ENCODE measurements at places on chromosomes 5 and 9.

GRCh38 chr9:89352451-89352850 is 34.2 kb downstream of the SECISBP2 start:
- no peak for DNase-seq

DNA sequence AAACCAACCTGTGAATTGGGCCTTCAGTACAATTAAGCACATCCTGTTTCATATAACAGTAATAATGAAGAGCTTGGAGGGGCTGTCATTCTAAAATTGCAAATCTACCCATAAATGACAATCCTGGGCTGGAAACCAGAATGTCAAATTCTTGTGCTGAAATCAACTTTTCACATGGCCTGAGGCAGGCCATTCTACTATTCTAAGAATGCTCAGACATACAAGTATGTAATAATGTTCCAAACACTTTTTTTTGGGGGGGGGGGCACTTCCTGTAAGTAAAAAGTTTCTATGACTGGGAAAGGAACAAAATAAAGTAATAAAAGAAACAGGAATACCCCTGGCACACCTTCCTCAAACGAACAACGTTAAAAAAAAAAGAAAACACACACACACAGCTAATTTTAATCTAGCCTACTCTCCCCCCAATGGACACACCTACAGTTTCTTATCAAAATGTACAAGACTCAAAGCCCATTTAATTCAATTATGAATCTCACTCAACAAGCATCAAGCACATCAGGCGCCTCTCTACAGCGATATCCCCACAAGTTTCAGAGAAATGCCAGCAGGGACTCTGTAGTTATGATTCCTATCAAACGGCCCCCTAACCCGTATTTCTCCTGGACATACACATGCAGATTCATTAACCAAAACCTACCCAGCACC is 1.4 kb downstream of the ETF1 start:
- no peak for DNase-seq

- no peak for DNase-seq
Measured at GRCh38 chr9:134606951-134607731, 34.5 kb upstream of the COL5A1 start.

DNA sequence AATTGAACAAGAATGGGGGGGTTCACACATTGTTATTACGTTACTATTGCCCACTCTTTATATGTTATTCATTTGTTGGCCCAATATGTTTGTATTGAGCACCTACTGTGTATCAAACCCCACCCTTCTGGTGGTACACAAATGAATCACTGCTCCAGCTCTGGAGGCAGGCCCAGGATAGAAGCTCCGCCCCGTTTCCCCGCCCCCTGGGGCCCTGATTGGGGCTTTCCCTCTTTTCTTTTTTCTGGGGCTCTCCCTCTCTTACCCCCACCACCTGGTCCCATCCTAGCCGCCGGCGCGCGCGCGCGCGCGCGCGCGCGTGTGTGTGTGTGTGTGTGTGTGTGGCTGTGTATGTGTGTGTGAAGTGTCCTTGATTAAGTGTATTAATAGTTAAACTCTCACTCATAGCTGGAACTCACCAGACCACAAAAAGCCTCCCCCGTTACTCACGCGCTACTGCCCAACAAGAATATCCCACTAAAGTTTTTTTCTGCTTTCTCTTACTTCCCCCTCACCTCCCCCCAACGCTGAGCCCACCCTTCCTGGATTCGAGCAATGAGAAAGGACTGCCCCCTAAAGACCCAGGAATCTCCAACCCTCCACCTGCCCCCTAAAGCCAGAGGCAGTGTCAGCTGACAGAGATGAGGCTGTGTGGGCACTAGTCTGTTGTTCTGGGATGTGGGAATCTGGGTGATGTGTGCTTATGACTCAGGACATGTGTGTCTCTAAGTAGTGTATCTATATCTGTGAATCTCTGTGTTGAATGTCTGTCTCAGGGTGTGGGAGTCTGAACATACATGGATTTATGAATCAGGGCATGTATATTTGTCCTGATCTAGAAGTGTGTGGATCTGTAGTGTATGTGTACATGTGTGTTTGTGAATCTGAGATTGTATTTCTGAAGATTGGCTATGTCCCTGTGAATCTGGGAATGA is 4.0 kb downstream of the CXXC5 start:
- DNase-seq = no peak

- DNase-seq = peak; percentile 24
Measured at GRCh38 chr5:80754900-80755299, 100.1 kb upstream of the DHFR start.

GRCh38 chr5:108649646-108650045 is 98.1 kb upstream of the FER start:
- DNase-seq = no peak

DNA sequence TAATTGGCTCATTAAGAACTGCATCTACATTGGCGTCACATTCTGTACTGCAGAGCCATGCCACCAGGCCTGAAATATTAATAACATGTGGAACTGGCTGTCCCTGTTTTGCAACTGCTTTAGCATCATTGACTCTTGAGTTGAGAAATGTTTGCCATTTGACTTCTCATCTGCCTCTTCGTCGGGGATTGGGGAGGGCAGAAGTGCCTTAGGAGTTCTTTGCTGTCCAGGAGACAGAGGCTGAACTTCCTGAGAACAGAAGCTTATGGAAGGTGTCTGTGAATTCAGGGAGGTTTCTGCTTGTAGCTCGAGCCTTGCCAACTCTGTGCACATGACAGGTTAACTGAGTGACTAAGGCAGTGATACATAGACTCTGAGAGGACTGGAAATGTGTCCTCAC is 265.0 kb downstream of the KIF4B start:
- DNase-seq = no peak

DNA sequence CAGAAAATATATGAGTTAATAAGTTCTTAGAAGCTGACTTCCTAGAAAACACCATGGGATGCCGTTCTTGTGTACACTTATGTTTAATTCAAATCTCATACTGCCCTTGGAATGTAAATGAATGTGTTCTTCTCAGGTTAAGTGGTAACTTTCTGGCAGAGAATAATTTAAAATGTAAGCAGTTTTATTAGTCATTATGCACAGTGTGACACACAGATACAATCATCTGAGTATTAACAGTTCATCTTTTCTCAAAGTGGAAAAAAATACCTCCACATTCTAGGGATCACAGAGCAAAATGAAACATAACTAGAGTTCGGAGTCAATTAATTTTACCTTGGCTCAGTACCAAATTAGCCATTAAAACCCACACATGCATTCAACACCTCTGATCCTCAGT is 508.1 kb downstream of the CDH9 start:
- no peak for DNase-seq

DNA sequence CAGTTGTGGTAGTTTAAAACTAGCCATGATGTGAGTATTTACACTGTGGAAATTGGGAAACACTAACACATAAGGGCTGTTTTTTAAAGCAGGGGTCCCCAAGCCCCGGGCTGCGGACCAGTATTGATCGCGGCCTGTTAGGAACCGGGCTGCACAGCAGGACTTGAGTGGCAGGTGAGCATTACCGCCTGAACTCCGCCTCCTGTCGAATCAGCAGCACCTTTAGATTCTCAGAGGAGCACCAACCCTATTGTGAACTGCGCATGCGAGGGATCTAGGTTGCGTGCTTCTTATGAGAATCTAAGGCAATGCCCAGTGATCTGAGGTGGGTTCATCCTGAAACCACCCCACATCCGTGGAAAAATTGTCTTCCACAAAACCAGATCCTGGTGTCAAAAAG is 127.8 kb downstream of the PCSK5 start:
- no peak for DNase-seq

DNA sequence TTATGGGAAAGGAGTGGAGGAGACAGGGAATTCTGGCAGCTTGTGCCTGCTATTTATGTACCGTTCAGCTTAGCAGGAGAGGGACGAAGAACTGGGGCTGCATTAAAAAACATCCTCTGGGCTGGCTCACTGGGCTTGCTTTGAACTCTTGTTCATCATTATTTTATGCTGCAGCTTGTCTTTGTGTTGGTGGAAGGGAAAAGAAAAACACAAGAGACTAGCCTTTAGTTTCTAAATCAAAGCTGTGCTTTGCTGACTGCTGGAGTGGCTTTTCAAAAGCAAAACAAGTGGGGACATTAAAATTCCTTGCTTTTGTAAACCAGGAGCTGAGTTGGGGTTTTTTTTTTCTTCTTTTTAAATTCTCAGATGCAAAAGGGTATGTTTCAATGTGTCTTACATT is 5.9 kb upstream of the RGMB start:
- DNase-seq = no peak

- no peak for DNase-seq
Measured at GRCh38 chr5:118768607-118769175, 219.7 kb downstream of the DTWD2 start.

GRCh38 chr9:114169029-114169951 is 14.0 kb downstream of the COL27A1 start:
- DNase-seq = peak; percentile 90

- no peak for DNase-seq
Measured at GRCh38 chr5:72885824-72886223, 69.4 kb downstream of the TNPO1 start.

- no peak for DNase-seq
Measured at GRCh38 chr5:118921866-118922265, 66.5 kb downstream of the DTWD2 start.

GRCh38 chr5:36815871-36816270 is 60.7 kb upstream of the NIPBL start:
- DNase-seq = no peak

DNA sequence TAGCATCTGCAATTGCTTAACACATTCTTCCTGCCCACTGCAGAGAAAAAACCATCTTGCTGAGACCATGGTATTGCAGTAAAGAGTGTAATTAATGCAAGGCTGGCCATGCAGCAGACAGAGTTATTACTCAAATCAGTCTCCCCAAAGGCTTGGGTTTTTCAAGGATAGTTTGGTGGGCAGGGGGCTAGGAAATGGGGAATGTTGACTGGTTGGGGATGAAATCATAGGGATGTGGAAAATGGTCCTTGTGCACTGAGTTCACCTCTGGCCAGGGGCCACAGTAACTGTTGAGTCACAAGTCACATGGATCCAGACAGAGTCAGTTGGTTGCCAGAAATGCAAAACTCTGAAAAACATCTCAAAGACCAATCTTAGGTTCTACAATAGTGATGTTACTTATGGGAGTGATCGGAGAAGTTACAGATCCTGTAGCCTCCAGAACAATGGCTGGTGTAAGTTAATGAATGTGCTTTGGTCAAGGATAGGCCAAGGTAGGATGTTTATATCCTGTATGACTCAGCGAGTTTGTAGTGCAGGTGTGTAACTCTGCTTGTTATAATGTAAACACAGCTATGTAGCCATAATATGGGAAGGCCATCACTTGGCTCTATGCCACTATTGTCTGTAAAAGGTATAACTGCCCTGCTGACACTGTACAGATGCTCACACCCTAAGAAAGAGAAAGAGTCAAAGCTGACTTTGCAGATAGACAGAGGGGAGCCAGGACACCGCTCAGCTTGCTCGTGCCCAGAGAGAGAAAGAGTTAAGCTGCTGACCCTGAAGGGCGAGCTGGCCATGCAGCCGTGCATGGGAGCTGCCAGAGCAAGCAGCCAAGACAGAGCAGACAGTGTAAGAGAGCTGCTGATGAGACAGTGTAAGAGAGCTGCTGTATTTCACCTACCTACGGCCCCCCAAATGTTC is 27.2 kb downstream of the C9orf152 start:
- no peak for DNase-seq

GRCh38 chr5:58117542-58117941 is 342.3 kb downstream of the PLK2 start:
- DNase-seq = no peak

GRCh38 chr5:109316634-109317033 is 93.1 kb downstream of the PJA2 start:
- no peak for DNase-seq

DNA sequence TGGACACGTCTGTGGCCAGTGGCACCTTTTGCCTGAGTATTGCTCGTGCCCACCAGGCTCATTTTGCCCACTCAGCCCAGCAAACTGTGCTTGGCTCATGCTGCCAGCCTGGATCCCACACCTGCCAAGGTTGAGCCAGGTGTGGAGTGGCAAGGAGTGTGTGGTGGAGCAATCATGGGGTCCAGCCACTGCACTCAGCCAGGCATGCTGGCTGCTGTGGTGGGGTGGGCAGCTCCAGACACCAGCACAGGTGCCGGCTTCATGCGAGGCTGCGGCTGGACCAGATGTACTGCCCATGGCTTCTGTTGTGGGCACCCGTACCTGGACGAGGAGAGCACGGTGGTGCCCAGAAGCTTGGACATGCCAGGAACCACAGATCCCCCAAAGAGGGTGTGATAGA is 364.1 kb downstream of the TMEM38B start:
- DNase-seq = no peak

- DNase-seq = no peak
Measured at GRCh38 chr9:133945314-133945975, 46.7 kb downstream of the VAV2 start.

- no peak for DNase-seq
Measured at GRCh38 chr5:35229076-35230037, 930 bp downstream of the PRLR start.

DNA sequence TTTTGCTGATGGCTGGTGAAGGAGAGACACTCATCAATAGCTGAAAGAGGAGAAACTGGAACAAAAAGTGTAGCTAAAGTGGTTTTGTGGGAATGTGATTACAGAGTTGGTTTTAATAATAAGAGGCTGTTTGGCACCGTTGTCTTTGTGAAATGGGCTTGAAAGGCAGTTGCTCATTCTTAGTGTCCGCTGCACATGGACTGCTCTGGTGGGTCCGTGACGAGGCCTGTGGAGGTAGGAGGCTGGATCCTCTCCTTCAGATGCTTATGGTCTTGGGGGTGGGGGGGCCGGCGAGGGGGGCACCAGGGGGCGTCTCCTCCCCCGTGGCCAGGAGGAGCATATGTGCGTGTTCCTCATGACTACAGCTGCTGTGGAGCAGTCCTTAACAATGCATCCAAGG is 29.8 kb downstream of the FUBP3 start:
- no peak for DNase-seq

- no peak for DNase-seq
Measured at GRCh38 chr5:10400411-10400810, 41.3 kb upstream of the ROPN1L start.

DNA sequence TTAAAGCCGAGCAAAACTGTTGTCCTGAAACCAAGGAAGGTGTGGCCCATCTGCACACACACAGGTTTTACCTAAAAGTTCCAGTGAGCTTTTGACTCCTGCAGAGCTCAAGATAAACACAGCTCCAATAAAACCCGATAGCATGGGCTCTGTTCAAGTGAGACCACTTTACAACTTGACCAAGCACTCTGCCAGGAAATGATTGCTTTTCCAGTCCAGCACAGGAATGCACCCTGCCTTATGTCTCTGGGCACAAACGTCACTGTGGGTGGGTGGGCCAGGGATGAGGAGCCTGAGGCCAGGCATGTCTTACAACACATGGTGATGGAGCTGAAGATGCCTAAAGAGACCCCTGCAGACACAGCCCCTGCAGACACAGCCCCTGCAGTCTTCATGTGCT is 115.3 kb downstream of the ROR2 start:
- DNase-seq = no peak

GRCh38 chr5:178215280-178216002 is 11.1 kb downstream of the HNRNPAB start:
- DNase-seq = no peak
